Adipocyte (in vitro differentiated cells): ENCODE measurements at places on chromosomes 3 and 15.

DNA sequence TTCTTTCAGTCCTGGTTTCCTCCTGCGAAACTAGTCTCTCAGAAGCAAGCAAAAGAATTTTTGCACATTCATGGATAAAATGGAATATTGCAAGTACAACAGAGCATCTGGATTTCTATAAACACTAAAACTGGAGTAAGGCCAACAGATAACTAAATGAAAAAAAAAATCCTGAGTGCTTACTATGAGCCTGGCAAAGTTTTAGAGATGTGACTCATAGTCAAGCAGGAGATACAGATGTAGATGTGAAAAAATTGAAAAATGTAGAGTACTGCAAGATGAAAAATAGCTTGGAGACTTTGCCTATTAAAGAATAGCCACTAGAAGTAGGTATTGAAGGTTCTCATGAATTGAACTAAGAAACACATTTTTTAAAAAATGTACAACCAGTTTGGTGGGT lies 397.4 kb downstream of the OTOL1 start:
- DNase-seq = peak; percentile 82

GRCh38 chr15:79051941-79052731 lies 38.4 kb downstream of the RASGRF1 start:
- DNase-seq = no peak

- DNase-seq = peak; percentile 76
Observed at GRCh38 chr3:12227833-12228232, 61.0 kb upstream of the PPARG start.

DNA sequence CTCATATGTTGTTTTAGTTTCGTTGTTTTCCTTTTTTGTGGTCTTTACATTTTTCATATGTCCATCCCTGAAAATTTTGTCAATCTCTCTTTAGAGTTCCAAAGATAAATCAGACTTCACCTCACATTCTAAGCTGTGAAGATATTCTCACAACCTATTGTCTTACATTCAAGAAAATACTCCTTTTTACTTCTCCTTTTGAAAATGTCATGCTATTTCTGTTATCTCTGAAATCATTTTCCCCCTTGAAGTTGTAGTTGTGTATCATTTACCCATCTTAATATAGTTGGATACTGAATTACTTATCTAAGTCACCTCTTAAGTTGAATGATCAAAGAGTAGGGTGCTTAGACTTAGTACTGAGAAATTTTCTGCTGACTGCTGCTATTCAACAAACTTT lies 74.3 kb downstream of the DCUN1D1 start:
- no peak for DNase-seq

- no peak for DNase-seq
Observed at GRCh38 chr15:54719325-54719724, 477.4 kb downstream of the RSL24D1 start.

DNA sequence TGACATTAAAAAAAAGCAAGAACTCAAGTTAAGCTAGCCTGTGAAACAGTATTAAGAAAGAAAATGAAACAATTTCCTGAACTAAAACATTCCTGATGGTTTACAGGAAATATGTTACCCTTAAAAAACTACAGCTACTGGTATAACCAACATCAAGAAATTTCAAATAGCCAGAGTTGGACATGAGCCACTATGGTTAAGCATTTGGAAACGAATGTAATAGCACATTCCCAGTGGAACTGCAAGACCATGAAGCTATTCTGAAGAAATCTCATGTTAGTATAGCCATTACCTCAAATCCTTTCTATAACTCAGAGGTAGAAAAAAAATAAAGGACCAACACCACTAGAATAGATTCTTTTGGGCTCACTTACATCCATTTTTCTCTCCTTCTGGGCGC lies 30.2 kb downstream of the CPNE4 start:
- DNase-seq = peak; percentile 7

- DNase-seq = no peak
Observed at GRCh38 chr3:52792961-52793695, 1.5 kb upstream of the ITIH3 start.

GRCh38 chr15:46714950-46715349 lies 1002.4 kb upstream of the SEMA6D start:
- DNase-seq = no peak

- no peak for DNase-seq
Observed at GRCh38 chr15:43489191-43489590, 3.8 kb downstream of the TP53BP1 start.

- no peak for DNase-seq
Observed at GRCh38 chr15:73374604-73375003, 5.8 kb upstream of the HCN4 start.

GRCh38 chr3:125179143-125179883 lies 33.2 kb downstream of the SLC12A8 start:
- DNase-seq = no peak

- DNase-seq = no peak
Observed at GRCh38 chr15:33742800-33743199, 225.5 kb upstream of the CHRM5 start.

DNA sequence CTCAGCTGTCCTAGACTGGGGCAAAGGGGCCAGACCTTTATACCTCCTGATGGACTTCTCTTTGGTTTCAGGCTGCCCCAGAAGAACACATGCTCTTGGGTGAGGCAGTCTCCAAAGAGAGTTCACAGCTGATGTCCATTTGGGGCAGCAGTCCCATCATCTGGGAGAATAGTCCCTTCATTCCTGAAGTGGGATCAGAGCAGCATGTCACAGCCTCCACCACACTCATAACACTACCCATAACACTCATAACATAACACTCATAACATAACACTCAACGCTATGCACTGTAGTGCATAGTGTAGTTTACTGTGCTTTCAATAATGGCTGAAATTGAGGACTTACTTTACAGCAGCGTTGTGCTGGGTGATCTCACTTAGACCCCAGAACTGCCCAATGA lies 36.7 kb upstream of the PLCL2 start:
- DNase-seq = no peak

- DNase-seq = no peak
Observed at GRCh38 chr15:56776839-56777238, 43.5 kb upstream of the ZNF280D start.

DNA sequence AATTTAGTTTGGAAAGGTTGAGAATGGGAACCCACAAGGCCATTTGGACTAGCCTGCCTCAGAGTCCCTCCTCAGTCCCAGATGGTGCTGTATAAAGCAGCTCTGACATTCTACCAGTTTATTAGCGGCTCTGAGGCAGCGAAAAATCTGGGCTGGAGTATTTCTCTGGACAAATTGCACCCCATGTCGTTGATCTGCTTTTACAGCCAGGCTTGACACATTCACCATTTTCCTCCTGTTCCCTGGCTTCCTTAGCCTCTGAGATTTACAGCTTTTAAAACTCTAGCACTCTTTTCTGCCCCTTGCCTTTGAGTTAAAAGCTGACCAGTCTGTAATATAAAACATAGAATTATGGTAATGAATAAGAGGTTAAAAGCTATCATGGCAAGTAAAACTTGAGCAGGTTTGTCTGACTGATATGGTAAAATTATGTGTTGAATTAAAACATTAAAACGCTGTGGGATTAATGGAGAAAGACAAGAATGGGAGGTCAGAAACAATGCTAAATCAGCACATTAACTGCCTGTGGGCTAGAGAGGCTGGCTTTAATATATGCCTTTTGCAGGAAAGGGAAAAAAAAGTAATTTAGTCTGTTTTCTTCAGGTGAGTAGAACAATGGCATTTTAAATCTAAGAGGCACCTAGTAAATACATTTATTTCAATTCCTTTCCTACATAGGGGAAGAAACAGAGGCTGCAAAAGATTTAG lies 131.2 kb downstream of the MCTP2 start:
- DNase-seq = no peak

GRCh38 chr15:101092156-101092866 lies 159.5 kb downstream of the CHSY1 start:
- DNase-seq = peak; percentile 13

DNA sequence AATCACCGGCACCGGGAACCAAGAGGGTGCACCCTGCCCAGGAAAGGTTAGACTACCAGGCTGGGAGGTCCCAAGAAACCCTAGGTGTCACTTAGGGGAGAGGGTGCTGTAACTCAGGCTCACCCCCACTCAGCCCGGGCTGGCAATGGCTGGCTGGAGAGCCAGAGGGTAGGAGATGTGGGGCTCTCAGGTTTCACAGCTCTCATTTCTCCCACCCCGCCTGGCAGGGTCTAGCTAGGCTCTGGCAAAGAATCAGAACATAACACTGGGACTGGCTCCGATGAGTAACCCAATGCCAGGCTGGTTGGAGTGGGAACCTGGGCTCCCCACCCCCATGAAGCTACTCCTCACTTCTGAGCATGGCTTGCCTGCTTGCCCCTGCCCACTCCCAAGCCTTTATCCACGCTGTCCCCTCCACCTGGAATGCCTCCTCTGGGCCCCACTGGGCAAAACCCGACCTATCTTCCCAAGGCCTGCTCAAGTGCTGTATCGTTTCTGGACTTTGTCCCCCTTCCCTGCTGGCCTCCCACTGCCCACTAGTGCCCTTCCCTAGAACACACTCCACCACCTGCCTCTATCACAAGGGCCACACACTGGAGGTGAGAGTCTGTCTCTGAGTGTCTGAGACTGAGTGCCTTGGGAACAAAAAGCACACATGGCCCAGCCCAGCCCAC lies 2.0 kb downstream of the CIB2 start:
- DNase-seq = peak; percentile 15

DNA sequence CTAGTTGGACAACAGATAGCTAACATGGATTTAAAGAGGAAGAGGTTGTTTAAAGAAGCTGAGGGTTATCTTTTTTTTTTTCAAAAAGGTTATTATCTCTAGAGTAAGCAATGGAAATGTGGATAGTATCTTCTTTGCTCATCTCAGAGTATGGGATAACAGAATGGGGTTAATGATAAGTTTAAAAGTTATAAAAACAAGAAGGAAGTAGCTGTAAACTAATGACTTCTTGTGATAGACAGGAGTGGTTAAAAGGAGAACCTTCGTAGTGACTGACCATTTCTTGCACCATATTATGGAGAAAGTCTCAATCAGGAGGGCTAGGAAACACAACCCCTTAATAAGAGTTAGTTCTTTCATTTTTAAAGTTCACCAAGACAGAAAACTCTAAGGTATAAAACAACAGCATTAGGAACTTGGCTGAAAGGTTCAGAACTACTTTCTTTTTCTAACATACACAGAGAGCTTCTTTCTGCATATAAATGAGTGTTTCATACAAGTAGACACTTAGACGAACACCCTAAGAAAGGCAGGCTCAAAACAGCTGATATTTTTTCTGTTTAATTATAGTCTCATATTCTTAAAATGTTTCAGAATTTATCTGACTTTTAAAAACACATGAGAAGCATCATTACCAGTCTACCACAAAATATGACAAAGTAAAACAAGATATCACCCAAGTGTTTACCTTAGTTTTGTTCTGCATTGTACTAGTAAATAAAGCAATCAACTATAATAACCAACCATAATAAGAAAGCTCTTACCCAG lies 140.0 kb downstream of the MEIS2 start:
- DNase-seq = no peak

GRCh38 chr15:39310633-39311032 lies 270.2 kb upstream of the THBS1 start:
- DNase-seq = no peak

DNA sequence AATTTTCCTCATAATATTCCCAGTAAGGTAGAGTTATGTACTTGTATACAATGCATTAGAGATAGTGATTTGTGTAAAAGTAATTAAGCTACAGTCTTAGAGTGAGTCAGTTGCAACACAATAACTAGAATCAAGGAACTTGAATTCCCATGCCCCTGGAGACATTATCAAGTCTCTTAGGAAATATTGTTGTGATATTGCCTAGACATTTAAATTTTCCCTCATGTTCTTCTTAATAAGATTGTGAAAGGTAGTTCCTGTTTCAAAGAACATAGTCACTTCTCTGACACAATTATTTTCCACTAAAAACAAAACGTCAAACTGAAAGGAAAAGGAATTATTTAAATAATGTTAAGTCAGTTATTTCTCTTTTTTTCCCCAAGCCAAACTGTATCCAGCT lies 13.0 kb upstream of the ATP1B3 start:
- DNase-seq = peak; percentile 47

GRCh38 chr3:64650096-64650622 lies 37.6 kb downstream of the ADAMTS9 start:
- DNase-seq = no peak

- peak; percentile 16 for DNase-seq
Observed at GRCh38 chr3:161781381-161781780, 284.8 kb downstream of the OTOL1 start.

DNA sequence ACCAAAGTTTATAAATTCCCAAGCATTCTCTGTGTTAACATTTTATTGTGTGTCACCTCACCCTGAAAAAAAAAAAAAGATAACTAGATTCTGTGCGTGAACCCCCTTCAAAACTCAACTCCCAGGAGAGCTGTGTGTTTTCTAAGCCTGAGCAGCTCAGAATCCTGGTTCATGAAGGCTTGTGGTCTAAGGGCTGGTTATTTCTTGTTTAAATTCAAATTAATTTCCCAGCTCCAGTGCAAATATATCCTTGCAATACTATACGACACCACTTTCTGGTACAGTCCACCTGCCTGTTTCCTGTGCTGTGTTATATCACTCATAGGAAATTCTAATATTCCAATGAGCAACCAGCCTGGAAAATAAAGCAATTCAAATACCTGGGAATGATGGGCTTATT lies 23.4 kb upstream of the MYZAP start:
- no peak for DNase-seq

DNA sequence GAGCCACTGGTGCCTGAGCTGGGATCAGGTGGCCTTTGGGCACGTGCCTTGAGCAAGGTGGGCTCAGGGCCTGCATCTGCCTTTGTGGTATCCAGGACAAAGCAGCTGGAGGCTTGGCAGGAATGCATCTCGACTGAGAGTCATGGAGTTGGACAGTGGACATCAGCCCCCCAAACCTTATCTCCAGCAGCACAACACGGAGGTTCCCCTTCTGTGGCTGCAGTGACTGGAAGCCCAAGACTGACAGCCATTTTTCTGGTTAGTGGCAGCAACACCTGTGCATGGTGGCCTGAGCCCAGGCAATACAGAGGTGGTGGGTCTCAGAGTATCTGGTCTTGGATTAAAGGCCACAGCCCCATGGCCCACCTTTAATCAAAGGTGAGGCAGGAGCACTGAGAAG lies 27.8 kb upstream of the TSEN2 start:
- DNase-seq = no peak

GRCh38 chr3:127438371-127438770 lies 150.5 kb upstream of the PRR20G start:
- no peak for DNase-seq
